SW480 (cell line): ENCODE measurements at places on chromosomes 12 and 14.

- no peak for DNase-seq
Measured at GRCh38 chr12:117907108-117907689, 61.6 kb downstream of the KSR2 start.

- no peak for DNase-seq
Measured at GRCh38 chr14:80978403-80978802, 23.0 kb downstream of the TSHR start.

DNA sequence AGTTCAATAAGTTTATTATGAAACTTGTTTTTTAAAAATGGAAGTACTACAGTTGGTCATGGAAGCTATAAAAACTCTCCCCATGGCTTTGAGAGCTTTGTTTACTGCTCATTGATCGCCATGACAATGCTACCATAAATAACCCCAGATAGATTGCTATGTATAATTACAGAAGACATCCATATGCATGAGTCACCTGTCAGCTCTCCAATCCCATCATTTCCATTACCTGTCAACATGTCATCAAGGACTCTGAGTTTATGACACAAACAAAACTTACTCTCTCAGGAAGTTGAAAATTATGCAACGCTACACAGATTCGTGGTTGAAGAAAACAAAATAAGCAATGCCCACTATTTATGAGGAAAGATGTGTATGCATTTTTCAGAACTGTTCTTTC, 144.4 kb downstream of the SEC23A start:
- DNase-seq, result peak; percentile 26

DNA sequence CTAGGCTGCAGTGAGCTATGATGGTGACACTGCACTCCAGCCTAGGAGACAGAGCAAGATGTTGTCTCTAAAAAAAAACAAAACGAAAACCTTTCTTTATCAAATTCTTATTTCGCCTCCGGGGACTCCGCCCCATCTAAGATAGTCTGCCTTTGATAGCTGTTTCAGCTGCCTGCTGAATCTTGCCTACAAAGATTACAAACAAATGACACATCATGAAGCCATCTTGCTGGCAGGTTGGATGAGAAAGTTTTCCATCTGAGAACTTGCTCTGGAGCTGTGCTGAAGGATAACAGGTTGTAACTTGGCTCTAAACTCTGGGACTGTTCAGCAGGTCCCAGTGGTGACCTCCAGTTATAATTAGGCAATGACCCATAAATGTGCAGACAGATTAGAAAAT, 41.8 kb upstream of the AEBP2 start:
- no peak for DNase-seq

- DNase-seq, result no peak
Measured at GRCh38 chr14:92198804-92199203, 77.0 kb downstream of the CPSF2 start.

GRCh38 chr12:112380663-112381405, 1.4 kb downstream of the HECTD4 start:
- DNase-seq, result no peak

DNA sequence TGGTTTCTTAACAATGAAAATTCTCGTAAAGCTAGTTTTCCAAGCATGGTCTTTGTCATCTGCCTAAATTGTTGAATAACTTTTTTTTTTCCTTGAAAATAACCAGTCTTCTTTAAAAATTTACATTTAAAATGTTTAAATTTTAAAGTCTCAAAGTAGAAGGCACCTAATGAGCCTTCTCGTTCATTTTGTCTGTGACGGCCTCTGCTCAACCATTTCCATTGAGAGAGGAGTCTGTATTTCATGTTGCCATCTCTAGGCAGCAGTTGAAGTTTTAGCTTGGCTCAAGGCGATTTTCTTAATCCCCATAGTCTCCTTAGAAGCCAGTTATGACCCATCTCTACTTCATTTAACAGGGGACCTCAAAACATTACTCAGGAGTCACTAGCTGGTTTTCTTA, 69.1 kb downstream of the PAPOLA start:
- DNase-seq, result no peak

DNA sequence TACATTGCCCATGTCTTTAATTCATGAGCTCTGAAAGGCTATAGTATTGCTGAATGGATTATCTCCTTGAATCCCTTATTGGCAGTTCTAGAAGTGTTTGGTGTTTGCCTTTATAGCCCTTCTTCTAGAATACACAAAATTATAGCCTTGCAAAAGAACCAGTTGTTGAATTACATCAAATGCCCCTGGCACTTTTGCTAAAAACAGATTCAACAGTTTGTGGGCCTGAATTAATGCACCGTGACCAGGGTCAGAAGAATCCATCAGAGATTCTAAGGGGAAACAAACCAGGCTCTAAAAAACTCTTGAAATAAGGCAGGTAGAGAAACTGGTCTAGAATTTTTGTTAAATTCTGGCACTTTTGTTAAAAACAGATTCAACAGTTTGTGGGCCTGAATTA, 197.8 kb downstream of the SOX5 start:
- no peak for DNase-seq

GRCh38 chr14:90580377-90581335, 183.8 kb downstream of the CALM1 start:
- no peak for DNase-seq

- DNase-seq, result no peak
Measured at GRCh38 chr12:114215746-114216145, 190.2 kb downstream of the TBX5 start.

DNA sequence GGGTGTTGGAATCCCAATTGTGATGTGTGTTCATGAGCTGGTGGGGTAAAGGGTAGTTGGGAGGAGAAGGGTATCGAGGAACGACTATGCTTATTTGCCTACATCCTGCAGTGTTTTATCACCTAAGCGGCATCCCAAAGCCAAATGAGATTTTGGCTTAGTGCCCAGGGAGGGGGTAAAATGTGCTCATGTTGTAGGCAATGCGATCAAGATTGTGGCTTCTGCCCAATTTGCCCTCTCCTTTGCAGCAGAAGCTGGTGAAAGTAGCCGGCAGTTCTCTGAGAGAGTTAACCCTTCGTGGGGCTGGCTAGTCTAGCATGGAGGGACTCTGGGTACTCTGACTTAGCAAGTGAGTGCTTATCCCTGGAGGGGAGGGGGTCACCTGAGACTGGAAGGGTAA, 753 bp downstream of the RPH3A start:
- DNase-seq, result no peak

- no peak for DNase-seq
Measured at GRCh38 chr14:42353315-42353714, 746.6 kb downstream of the LRFN5 start.

DNA sequence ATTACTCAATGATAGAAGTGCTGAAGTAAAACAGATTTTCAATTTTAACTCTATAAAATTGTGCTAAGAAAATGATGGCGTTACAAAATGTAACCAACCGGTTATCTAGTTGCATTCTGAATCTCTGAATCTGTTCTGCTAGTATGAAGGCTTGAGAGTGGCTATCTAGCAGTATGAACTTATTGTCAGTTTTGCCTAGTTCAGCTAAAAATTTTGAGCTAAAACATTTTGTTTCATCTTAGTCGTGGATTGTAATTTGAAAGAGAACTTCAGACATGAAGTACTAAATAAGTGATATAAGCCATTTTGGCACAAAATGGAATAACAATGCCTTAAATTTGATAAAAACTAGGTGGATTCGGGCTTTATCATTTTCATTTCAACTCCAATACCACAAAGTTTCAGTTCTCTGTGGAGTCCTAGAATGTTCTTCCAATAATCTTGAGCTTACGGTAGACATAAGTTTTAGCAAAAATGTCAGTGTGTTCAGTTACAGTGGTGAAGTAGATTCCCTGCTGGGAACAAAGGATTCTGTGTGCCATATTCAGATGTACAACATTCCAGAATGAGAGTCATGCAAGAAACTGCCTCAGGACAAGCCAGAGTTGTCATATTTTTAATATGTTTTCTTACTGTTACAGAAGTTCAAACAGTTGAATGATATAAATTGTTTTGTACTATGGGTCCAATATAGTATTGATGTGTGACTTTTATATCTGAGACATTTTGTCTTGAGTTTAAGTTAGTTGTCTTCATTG, 28.1 kb downstream of the ATP6V1D start:
- no peak for DNase-seq

DNA sequence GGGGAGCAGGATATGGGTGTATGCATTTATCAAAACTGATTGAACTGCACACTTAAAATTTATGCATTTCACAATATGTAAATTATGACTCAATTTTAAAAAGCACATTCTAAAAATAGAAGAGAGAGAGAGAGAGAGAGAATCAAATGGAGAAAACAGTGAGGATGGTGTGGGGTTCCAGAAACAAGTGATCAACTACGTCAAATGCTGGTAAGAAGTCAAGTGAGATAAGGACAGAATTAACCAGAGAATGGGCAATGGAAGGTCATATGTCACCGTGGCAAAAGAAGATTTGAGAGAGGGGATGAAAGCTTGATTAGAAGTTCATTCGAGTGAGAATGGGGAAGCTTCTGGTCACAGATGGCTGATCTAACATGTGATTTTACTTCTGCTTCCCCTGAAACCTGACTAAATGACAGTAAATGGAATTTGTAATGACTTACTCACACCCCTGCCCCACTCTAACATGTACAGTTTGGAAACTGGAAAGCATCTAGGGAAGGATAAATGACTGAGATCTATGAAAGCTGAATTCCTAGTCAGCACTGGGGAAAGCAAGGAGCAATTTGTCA, 276.5 kb upstream of the AMIGO2 start:
- no peak for DNase-seq

- DNase-seq, result peak; percentile 7
Measured at GRCh38 chr12:68932128-68932960, 627 bp downstream of the CPM start.

DNA sequence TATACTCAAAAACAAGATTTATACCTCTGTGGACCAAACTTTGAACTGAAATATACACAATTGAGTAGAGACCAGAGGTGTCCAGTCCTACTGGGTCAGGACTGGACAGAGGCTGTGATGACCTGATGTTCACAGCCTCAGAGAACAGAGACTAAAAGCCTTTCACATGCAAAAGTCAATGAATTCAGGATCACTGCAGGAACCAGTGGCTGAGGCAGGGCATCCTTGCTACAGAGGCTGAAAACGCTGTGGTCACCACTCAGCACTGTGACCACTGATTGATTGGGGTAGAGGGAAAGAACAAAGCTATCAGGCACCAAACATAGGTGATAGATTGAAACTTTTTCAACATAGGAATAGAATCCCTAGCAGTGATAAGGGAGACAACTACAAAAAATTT, 25.1 kb downstream of the GRIP1 start:
- DNase-seq, result no peak

GRCh38 chr12:112096070-112096469, 12.5 kb downstream of the NAA25 start:
- DNase-seq, result no peak

- DNase-seq, result no peak
Measured at GRCh38 chr12:124829708-124830304, 33.9 kb downstream of the SCARB1 start.

- no peak for DNase-seq
Measured at GRCh38 chr12:101855364-101855884, 22.0 kb upstream of the DRAM1 start.

DNA sequence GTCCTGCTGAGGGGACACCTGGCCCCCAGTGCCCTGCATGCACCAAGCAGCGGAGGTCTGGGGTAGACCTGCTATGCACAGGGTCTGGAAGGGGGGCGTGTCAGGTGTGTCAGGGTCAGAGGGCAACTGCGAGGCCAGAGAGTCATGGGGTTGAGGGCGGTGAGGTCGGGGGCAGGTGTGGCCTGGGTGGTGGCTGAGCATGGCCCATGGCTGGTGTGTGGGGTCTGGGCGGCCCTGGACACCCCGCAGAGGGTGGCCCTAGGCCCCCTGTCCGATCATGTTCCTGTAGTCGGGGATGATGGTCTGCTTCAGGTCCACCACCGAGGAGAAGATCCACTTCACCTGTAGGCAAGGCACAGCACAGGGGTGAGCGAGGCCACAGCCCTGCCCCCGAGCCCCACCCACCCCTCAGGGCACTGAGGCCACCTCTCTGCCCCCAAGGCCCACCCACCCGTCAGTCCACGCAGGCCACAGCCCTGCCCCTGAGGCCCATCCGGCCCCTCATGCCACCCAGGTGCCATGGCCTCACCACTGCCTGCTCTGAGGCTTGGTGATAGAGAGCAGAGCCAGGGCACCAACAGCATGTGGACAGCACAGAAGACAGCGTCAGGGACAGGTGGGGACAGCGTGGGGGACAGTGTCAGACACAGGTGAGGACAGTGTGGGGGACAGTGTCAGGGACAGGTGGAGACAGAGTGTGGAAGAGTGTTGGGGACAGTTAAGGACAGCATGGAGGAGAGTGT, 211.3 kb downstream of the TMEM121 start:
- DNase-seq, result no peak

GRCh38 chr14:86602263-86602662, 1072.3 kb downstream of the FLRT2 start:
- no peak for DNase-seq

DNA sequence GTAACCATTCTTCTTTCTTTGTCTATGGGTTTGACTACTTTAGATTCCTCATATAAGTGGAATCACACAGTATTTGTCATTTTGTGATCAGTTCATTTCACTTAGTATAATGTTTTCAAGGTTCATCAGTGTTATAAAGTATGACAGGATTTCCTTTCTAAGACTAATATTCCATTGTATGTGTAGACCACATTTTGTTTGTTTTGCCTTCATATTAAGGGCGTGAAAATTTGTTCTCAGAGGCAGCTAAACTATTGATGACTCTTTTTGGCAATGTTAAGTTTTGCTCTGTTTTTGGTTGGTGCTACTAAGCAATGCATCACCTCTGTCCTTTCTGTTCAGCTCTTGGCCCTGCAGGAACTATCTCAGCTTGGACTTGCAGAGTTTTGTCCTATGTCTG, 1.7 kb upstream of the KLRG1 start:
- DNase-seq, result no peak

GRCh38 chr12:52606581-52607218, 5.4 kb upstream of the KRT72 start:
- DNase-seq, result no peak

DNA sequence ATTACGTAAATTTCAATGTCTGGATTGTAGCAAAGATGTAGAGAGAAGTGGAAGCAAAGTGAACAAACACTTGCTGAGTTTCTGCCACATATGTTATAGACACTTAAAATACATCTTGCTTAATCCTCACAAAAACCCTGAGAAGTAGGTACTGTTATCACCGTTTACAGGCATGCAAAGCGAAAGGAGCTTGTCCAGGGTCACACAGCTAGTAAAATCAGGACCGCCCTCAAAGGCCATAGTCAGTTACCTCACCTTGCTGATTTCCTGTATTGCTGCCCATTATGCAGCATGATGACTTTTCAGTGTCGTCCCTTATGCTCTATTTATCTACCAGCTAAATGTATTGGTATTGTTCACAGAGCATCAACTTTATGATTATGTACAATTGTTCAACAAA, 39.8 kb downstream of the TRHDE start:
- no peak for DNase-seq

GRCh38 chr12:113242026-113242418, 20.8 kb downstream of the TPCN1 start:
- no peak for DNase-seq

DNA sequence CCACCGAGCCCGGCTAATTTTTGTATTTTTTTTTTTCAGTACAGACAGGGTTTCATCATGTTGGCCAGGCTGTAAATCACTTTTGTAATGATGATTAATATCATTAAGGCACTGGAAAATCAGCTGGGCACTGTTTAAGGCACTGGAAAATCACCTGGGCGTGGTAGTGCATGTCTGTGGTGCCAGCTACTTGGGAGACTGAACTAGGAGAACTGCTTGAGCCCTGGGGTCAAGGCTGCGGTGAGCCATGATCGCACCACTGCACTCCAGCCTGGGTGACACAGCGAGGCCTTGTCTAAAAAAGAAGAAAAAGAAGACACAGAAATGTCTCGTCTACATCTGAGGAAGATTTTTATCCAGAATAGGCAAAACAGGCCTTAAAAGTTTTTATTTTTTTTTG, 12.7 kb downstream of the SLC11A2 start:
- no peak for DNase-seq

- no peak for DNase-seq
Measured at GRCh38 chr12:79988368-79988767, 53.5 kb upstream of the PPP1R12A start.
